Uterus (tissue), 4 donors: ENCODE measurements at places on chromosomes 6 and 20.

DNA sequence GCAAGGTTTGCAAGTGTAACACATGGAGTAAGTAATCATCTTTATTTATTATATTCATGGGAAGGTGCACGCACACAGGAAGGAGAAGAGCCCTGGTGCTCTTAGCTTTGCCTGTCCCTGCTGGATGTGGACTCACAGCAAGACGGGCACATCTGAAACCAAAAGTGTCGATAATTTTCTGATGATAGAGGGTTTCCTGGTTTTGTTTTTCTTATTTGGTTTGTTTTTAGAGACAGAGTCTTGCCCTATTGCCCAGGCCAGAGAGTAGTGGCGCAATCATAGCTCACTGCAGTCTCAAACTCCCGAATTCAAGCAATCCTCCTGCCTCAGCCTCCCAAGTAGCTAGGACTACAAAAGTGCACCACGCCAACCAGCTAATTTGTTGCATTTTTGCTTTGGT lies 7.8 kb upstream of the KHDC1L start:
- DNase-seq = no peak

DNA sequence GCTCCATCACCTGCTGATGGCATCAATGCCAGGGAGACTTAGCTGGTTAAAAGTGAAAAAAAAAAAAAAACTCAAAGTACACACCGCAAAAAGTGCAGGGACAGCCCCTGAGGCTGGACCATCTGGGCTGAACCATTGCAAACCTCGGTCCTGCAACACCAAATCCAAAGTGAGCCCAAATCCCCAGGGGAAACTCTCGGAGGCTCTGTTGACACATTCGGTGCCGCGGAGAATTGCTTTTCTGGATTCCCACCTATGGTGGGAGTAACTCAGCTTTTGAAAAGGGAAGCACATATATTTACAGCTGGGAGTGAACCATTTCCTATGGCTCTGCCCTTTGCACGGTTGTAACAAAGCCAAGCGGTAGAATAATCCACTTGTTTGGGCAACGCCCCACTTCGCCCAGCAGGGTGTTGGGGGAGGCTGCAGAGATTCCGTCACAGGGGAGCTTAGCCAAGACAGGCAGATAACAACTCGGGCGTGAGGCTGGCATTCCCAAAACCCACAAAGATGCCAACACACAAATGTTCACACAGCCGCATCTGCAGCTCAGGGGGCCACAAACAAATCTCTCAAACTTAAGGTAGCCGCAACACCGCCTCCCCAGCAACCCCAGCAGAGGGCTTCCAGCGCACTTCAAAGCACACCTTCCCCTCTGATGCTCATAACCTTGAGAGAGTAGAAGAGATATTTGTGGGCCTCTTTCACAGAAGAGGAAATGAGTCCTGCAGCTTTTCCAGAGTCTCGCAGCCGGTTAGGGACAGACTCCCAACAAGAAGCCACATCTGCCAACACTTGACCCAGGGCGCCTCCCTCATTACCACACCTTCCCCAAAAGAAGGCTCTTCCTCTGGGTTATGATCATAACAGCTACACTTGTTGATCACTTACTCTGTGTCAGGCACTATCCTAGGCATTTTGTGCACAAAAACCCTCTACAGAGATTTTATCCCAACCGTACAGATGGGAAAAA lies 11.4 kb downstream of the ZC3H12D start:
- DNase-seq = no peak

- no peak for DNase-seq
Observed at GRCh38 chr20:5065166-5065878, 54.4 kb downstream of the PCNA start.

GRCh38 chr6:154848580-154848979 lies 115.4 kb downstream of the SCAF8 start:
- DNase-seq = no peak

- no peak for DNase-seq
Observed at GRCh38 chr6:93323630-93324029, 95.7 kb downstream of the EPHA7 start.

GRCh38 chr20:51654060-51654459 lies 111.5 kb upstream of the NFATC2 start:
- DNase-seq = no peak

DNA sequence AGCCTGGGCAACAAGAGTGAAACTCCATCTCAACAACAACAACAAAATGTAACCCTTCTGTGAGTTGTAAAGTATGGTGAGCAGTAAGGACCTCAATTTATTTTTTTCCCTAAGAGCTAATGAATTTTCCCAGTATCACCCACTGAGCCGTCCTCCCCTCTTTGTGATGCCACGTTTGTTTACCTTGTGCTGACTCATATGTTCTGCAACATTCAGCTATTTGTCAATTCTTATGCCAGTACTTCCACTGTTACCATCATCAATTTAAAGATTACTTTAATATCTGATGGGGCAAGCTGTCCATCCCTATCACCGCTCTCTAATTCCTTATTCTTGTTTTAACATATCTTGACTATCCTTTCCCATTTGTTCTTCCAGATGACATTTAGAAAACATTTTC lies 37.5 kb downstream of the MAK start:
- no peak for DNase-seq

- DNase-seq = no peak
Observed at GRCh38 chr20:19991308-19991707, 25.9 kb upstream of the NAA20 start.

- DNase-seq = no peak
Observed at GRCh38 chr6:7802662-7803061, 76.8 kb downstream of the BMP6 start.

DNA sequence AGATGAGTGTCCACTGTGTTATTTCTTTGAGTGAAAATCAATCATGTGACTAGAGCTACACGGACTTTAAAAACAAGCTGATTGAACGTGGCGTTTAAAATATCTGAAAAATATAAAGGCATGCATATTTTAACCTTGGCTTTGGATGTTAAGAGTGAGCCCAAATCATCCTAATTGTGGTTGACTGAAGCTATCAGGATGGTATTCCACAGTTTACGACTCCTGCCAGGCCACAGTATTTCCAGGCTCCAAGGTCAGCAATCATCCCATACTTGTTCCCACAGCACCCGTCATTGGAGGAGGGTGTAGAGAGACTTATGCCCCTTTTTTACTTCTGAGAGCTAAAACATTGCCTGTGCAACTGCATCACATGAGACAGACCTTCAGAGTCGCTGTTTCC lies 43.2 kb upstream of the TMX4 start:
- DNase-seq = no peak

- no peak for DNase-seq
Observed at GRCh38 chr6:25714765-25715164, 39.8 kb upstream of the SLC17A4 start.

- DNase-seq = no peak
Observed at GRCh38 chr6:73733791-73734190, 37.8 kb downstream of the CD109 start.

DNA sequence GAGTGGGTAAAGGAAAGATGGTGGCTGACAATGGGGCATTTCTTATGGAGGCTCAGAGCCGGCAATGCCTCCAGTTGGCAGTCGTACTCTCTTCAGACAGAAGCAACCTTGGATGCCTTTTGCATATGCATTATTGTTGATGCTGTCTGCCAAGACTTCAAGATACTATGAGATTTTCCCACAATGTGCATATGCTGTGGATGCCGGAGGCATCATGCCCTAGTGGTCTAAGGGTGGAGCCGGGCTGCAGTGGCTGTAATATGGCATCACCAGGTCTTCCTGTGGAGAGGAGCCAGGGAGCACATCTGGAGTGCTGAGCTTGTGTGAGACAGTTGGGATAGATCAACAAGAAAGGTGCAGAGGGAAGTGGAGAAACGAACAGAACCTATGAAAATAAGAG lies 104.9 kb downstream of the FOXC1 start:
- no peak for DNase-seq

- no peak for DNase-seq
Observed at GRCh38 chr20:1863296-1863695, 31.9 kb upstream of the SIRPA start.

DNA sequence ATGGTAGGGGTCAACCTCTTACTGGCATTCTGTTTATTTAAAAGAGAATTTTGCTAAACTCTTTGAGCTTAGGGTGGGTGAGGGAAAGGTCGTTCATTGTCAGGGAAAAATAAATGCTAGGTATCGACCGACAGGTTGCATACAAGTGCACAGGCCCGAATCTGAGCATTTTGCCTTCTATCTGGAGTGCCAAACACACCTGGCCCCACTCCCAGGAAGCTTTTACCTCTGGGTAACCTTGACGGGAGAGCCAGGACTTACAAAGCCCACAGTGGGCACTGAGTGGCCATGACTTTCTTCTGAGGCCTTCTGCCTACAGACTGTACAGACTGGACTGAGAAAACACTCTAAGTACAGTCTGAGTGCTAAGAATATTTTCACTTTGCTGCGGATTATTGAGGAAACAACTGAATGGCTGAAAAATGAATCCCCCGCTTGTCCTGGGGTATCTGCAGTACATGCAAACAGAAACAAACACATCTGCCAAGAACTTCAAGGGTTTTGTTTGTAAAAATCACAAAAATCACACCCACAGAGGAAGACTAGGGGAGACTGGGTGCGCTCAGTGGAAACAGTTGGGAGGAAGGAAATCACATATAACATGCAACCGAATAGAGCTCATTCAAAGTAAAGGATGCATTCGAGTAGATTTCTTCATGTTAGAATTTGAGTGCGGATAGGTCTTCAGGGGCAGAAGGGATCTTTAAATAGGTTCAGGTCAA lies 152.8 kb downstream of the NFATC2 start:
- no peak for DNase-seq

- DNase-seq = no peak
Observed at GRCh38 chr20:11158146-11158545, 484.3 kb upstream of the JAG1 start.
